ENCODE measurements at places on chromosomes 16 and 17.

DNA sequence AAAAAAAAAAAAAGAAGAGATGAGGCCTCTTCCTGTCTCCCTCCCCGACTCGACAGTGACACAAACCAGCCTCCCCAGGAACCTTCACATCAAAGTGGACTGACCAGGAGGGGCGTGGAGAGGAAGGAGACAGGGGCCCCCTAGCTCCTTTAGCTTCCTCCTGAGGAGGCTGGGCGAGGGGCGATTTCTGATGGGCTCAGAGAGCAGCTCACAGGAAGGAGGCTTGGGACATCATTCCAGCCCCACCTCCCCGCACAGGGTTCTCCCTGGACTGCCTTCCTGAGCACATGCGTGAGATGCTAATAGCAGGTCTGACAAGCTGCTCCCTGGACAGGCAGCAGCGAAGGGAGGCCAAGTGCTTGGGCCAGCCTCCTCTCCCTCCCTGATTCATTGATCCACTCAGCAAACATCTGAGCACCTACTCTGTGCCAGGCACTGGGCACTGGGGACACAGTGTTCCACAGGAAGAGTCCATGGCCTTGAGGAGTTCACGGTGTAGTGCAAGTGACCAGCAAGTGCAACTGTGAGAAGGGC is 14.4 kb upstream of the DOK4 start:
- DNase-seq = no peak

GRCh38 chr17:29107933-29108822 is 65.2 kb downstream of the PIPOX start:
- DNase-seq = no peak

DNA sequence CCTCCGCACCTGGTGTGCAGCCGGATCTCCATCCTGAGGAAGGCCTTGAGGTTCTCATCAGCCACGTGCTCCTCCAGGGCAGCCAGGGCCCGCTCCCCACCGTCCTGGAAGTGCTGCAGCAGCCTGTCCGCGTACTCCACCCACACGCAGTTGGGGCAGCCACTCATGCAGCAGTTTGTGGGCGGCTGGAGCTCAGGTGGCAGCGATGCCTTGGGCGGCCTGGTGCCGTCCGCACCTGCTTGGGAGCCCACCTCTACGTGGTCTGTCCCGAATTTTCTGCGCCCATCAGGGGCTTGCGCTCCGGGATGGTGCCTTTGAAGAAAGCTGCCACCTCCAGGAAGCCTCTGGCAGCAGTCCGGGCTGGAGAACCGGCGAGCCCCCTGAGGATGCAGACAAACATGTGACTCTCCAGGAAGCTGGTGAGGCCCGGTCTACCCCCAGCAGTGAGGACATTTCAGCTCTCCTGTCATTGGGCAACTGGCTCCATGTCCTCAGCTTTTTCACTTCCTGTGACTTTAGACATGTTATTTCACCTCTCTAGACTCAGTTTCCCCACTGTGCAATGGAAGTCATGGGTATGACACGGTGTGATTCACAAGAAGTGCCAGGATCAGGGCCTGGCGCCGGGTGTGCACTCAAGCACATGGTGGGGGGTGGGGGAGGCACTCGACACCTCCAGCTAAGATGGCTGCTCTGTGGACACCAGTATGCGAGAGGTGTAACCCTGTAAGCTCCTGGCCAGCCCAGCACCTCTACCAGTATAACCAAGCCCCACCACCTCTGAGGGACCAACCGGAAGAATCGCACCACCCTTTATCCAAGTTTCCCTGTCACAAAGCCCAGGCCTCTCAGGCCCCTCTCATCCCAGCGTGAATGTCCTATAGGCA is 957 bp downstream of the OXLD1 start:
- peak; percentile 53 for DNase-seq

GRCh38 chr17:78825696-78826095 is 14.9 kb downstream of the USP36 start:
- no peak for DNase-seq

DNA sequence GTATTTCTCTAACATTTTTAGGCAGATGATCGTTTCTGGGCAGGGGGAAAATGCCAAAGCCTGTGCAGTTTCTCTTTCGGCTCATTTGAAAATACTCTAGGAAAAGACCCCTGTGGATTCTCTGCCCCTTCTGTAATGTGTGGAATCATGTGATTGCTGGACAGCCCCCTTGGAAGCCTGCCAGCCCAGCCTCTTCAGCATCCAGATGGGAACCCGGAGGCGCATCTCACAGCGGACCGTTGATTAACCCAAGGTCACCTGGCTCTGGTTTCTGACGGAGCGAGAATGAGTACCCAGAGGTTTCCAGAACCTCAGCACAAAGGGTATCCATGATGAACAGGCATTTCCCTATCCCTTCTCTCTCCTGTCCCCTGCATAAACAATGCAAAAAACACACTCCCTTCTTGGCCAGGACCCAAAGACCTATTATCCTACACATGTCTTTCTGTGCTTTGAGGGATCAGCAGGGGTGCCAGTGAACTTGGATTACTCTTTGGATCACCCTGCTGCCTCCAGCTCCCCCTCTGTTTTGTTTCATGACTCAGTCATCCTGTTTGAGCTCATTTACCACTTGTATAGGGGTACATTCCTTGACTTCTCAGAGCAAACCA is 957.1 kb upstream of the RBFOX1 start:
- DNase-seq = no peak

GRCh38 chr17:68301438-68301959 is 10.2 kb downstream of the ARSG start:
- DNase-seq = no peak

DNA sequence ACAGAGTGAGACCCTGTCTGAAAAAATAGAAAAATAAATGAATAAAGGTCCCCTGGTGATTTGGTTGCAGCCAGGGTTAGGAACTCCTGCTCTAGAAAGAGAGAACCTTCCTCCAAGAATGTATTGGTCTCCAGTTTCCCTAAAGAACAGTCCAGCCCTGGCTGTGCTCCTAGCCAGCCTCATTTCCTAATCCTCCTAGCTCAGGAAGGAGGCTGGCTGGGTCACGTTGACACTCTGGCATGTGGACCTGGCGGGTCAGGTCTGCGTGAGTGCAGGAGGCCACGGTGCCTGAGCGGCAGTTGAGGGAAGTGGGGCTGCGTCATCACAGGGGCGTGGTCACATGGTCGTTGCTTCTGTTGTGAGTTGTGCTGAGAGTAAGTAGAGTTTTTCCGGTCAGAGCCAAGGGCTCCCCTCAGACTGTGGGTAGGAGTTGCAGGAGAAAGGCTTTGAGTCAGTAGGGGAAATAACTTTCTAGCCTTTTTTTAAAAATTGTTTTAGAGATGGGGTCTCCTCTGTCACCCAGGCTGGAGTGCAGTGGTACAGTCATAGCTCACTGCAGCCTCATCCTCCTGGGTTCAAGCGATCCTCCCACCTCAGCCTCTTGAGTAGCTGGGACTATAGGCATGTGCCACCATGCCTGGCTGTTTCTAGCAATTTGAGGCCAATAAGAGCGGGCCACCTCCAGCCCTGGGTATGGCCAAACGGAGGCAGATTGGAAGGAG is 194.0 kb upstream of the CIBAR2 start:
- DNase-seq = no peak

DNA sequence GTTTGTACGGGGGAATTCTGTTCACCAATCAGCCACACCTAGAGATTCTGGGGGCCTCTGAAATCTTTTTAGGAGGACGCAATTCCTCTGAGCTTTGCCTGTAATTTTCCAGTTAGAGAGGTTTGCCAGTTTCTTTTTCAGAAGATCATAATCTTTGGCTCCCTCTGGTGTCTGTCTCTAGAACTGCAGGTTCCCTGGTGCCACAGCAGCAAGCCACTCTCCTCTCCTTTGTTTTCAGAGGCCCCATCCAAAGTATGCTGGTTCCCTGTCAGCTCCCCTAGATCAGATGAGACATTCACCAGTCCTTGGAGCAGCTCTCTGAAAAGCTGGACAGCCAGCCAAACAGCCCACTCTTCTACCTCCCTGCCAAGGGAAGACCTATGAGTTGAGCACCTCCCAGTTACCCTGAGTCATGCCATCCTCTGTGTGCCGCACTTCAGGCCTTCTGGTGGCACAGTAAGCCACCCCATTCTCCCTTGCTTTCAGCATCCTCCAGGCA is 36.1 kb downstream of the RNF112 start:
- peak; percentile 75 for DNase-seq

DNA sequence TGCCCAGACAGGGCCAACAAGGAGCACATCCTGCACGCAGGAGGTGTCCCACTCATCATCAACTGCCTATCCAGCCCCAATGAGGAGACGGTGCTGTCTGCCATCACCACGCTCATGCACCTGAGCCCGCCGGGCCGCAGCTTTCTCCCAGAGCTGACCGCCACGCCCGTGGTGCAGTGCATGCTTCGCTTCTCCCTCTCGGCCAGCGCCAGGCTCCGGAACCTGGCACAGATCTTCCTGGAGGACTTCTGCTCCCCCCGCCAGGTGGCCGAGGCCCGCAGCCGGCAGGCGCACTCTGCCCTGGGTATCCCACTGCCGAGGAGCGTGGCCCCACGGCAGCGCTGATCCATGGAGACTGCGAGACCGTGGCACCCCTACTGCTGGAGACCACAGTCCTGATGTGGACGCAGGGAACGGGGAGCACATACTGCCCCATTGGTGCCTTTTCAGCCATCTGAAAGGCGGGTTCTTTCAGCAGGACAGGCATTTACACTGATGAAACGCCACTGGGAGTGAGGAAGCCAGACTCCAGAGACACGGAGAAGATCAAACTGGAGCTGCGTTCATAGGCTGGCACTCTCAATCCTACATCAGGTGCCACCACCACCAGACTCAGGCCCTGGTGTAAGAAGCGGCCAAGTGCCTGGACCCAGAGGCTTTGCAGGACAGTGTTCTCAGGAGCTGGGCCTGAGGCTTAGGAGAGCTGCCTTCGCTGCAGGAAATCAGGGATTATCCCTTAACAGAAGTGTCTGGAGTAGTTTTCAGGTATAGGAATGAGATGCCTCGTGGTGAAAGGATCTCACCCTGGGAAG is 2.6 kb downstream of the NT5C start:
- DNase-seq = no peak

- DNase-seq = no peak
Observed at GRCh38 chr16:67537270-67537635, 8.6 kb downstream of the RIPOR1 start.

GRCh38 chr17:63762161-63763078 is 11.0 kb downstream of the CCDC47 start:
- no peak for DNase-seq

DNA sequence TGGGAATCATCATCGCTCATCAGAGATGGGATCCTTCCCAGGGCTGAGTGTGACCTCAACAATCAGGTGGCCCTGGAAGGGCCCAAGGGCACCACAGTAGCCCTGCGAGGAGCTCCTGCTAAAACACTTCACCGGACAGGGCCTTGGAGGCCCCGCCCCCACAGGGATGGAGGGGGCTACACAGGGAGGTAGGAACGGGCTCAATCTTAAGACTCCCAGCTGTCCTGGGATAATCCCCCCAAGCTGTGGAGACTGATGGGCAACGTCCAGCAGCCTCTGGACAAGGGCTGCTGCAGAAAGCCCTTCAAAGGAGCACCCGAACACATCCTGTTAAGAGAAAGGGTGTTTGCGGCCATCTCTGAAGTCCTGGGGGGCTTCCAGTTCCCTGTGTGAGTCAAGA is 60.4 kb downstream of the ZNF423 start:
- DNase-seq = no peak

GRCh38 chr16:831571-832413 is 31.3 kb upstream of the GNG13 start:
- DNase-seq = no peak
